HEK293T (cell line): ENCODE measurements at places on chromosomes 5 and 9.

DNA sequence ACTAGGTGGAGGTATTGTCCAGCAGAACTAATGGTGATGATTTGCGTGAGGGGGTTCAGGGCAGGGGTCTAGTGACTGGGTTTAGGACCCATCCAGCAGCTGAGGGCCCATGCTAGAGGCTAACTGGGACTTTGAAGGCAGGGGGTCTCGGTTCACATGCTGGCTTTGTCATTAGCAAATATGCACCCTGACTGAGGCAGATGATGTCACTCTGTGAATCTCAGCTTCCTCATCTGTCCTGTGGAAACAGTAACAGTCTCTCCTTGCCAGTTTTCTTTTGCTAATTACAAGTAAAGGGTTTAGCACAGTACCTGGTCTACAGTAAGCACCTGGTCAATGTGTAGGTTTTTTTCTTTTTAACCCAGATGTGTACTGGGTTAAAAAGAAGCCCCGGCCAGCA, 5.2 kb downstream of the SH2D3C start:
- no peak for DNase-seq

DNA sequence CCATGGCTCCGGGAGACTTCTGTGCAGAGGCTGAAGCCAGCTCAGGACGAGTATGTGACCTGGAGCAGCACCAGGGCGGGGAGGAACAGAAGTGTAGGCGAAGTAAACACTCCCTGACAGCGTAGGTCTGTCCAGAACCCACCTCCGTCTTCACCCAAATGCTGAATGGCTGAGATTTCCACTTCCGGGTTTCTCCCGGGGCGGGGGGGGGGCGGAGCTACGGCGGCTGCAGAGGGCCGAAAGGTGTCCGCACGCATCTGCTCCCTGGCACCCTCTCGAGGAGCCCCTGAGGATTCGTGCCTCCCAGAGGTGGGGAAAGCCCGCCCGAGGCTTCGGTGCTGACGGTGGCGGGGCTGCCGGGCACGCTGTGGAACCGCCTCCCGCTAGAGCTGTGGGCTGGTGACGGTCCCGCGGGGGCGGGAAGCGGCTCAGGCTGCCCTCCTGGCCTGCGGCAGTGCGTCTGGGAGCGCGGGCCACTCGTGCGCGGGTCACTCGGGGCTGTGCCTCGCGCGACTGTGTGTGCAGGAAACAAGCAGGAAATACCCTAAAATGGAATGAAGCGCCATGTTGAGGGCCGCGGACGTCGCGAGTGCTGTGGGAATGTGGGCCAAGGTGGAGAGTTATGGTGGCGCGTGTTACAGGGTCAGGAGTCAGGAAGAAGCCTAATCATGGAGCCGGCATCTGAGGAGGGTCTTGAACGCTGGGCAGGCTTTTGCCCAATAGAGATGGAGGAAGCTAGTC, 1425.4 kb downstream of the FOXD4L5 start:
- DNase-seq = no peak

DNA sequence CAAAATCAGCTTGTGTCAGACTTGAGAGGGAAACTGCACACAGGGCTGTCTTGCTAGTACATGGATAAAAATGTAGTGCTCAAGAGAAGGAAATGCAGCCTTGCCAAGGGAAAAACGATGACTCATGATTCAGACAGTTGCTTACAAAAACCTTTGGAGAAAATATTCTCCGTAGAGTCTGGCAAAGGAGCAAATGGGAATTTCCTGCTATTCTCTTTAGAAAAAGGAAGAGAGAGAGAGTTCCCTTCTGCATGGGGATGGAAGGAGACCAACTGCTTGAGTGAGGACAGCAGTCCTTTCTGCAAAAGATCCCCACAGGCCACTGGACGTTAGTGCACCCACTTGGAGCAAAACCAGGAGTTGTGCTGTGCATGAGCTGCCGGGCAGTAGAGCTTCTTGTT, 7.6 kb downstream of the IFNB1 start:
- peak; percentile 46 for DNase-seq

DNA sequence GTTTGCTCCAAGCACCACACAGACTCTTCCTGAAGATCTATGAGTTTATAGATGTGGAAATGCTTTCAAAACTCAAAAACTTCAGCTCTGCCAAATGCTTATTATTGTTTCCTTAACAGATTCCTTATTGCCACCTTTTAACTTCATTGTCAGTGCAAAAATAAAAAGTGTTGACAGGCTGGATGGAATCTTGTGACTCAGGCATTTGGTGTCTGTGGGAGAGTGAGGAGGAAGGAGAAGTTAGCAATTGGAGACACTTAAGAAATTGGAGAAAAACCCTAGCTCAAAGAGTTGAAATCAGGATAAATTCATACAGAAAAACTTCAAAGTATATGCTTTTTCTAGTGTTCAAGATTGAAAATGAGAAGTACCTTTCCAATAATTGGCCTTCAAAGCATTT, 140.6 kb upstream of the PUM3 start:
- no peak for DNase-seq

DNA sequence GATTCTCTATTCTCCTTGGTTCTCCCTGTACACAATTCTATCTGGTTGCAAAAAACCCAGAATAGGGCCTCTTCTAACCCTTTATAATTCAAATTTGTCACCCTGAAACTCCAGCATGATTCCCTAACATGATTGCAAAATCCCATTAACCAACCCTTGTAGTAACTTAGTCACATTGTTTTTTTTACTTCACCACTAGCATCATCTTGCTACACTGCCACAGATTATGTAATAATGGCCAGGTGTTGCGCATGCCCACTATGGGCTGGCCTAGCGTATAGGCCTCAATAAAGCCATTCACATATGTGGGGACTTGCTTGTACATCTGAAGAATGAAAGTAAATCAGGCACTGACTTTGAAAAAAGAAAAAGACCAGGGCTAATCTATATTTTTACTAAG, 25.7 kb downstream of the FAM170A start:
- no peak for DNase-seq

DNA sequence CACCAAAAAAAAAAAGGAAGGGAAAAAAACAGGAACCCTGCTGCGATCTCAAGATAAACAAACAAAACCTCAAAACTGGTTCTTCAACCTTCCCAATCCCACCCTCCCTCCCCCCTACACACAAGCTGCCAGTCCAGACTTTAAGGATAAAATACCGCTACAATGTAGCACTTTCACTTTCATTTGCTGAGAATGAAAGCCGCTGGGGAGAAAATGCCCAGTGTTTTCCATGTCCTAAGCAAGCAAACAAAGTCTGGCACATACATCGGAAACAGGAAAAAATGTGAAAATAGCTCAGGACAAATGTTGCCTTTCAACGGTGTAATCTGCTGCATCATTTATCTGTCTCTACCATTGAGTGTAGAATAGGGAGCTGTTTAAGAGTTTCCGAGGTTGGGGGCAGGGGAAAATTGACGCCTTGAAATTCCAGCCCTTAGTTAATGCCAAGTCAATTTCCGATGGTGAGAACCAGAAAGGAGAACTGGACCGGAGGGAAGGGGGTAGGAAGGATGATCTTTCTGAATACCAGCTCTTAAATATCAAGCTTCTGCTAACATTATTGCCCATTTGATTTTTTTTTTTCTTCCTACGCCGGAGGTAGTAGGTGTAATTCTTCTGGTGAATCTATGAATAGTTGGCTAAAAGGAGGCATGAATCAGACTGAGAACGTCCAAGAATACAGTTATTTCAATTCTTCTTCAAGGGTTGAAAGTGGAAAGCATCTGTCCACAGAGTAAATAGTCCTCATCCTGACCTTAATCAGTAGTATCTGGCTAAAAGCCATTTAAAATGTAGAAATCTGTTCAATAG, 1.2 kb upstream of the ADAMTS6 start:
- DNase-seq = peak; percentile 10

DNA sequence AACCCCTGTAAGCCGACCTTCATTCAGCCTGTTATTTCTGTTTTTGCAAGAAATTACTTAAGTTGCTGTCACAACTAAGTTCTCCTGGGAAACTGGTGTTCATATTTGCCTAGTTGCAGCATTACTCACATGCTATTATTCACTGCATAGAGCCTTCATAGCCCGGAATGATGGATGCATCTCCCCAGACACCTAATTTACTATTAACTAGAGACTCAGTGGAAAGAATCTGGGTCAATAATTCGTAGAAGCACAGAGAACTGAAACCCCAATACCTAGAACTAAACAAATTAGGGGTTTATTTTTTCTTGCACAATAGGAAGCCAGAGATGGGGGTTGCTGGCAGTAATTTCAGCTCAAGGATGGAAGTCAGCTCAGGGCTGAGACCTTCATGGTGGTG, 45.7 kb upstream of the FAM170A start:
- DNase-seq = no peak

DNA sequence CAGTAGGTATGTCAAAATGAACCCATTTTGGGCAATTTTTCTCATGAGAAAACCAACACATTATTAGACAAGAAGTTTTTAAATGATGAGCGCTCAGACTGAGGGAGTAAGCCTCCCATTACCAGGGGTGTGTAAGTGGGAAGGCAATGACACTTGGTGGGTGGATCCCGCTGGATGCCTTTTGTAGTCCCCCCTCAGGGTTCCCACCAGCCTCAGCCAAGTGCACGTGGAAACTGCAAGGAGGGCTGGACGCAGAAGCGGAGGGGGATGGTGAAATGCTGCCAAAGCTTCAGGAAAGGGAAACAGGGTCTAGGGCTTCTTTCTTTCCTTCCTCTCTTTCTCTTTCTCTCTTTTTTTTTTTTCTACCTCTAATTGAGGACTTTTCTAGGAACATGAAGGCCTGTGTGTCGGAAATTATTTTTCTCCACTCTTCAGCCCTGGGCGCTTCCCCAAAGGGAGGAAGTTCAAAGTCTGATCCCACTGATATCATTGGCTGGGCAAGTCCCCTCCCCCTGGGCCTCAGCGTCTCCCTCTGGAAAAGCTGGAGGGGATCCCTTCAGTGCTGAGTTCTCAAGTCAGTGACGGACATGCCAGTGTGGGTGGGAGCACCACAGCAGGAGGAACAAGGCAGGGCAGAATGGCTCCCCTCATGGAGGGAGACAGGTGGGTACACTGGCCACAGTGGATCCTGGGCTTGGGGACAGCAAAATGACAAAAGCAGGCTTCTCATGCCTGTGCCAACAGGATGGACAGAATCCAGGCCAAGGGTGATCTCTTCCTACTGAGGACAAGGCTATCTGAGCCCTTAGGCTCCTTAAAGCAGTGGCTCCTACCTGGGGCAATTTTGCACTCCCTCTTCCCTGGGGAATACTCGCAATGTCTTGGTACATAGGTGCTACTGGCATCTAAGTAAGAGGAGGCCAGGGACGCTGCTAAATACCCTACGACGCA, 23.9 kb upstream of the SLC25A51 start:
- DNase-seq = no peak

- no peak for DNase-seq
Measured at GRCh38 chr5:98455665-98456064, 317.8 kb upstream of the RGMB start.

- no peak for DNase-seq
Measured at GRCh38 chr9:89880721-89881120, 275.9 kb downstream of the GADD45G start.

DNA sequence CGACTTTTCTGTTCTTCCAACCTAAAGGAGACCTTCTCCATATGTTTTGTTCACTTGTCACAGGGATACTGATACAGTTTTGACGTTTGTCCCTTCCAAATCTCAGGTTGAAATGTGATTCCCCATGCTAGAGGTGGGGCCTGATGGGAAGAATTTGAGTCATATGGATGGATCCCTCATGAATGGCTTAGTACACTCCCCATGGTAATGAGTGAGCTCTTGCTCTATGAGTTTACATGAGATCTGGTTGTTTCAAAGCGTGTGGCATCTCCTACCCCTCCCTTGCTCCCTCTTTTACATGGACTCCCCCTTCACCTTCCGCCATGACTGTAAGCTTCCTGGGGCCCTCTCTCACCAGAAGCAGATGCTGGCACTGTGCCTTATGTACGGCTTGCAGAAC, 6.9 kb downstream of the PIP5K1B start:
- no peak for DNase-seq

GRCh38 chr5:27048510-27048909, 10.1 kb upstream of the CDH9 start:
- no peak for DNase-seq

- no peak for DNase-seq
Measured at GRCh38 chr9:134162926-134163370, 1.4 kb downstream of the RNU6ATAC start.

- no peak for DNase-seq
Measured at GRCh38 chr9:20538956-20539355, 83.3 kb downstream of the MLLT3 start.

DNA sequence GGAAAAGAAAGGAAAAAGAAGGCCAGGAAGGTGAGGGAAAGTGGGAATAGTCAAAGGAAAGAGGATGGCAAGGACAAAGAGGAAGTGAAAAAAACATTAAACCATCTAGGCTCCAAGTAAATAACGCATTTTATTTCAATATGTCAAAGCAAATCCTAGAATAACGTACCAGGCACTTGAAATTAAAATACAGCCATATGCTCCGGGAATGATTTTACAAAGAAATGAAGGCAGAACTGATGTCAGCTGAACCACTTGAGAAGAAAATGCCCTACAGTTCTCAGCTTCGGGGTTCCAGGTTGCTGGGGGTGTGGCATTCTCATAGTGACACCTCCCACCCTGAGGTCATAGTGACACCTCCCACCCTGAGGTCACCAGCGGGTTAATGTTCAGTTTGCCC, 281.6 kb downstream of the SEMA5A start:
- DNase-seq = no peak

DNA sequence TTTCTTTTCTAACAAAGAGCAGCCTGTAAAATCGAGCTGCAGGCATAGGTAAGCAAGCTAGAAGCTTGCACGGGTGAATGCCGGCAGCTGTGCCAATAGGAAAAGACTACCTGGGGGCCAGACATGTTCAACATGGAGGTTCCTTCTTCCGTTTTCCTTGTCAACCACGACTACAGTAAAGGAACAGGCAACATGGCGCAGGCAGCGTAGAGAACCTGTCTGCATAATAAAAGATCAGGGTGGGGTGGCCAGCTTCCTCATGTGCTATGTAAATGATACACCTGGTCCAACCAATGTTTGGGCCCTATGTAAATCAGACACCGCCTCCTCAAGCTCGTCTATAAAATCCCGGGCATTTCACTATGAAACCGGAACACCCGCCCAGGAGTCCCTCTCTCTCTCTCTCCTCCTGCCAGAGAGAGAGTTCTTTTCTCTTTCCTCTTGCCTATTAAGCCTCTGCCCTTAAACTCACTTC, 103.8 kb upstream of the LIFR start:
- peak; percentile 63 for DNase-seq

DNA sequence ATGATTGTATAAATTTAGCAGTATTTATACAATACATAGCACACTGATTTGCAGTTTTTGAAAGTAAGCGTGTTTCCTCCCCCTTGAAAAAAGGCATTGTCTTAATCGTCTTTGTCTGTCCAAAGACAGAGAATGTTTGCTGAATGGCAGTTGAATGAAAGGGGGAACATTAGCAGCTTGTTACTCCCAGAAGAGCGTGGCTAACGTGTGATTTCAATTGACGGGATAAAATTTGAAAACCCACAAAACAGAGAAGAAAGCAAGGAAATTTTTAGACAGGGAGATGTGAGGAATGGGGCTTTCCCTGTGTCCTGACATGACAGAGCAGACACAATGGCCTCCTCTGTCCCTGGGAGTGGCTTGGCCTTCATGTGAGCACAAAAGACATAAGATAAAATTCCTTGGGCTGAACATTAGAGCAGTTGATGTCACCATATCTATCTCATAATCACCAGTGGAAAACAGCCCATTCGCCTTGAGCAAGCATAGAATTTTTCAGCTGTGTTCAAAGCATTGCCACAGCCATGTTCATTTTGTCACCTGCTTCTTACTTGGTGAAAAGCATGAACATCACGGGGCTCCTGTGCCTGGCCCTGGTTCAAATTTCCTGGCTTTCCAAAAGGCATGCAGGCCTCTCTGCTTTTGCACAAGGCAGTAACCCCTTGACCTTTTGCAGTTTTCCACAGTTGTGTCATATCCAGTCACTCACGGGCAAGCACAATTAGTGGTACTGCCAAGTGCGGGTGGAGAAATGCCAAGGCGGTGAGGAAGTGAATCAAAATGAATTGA, 126.9 kb downstream of the TLE1 start:
- DNase-seq = no peak

- no peak for DNase-seq
Measured at GRCh38 chr5:111236348-111236747, 12.2 kb downstream of the CAMK4 start.
